Mononuclear cell (primary cell): ENCODE measurements at places on chromosomes 4 and X. TPM values are rescaled to one million over a fixed set of nuclear protein-coding genes. Genes with fewer than 3 reads are reported as not detected.

NDP gene
- not detected for total RNA-seq

NUDT11 gene
- total RNA-seq, result 1.6 TPM

MAGEH1 gene
- 21.3 TPM for total RNA-seq

PCSK1N gene
- 3.3 TPM for total RNA-seq

AMER1 gene
- total RNA-seq, result 3.1 TPM

IRF2 gene
- total RNA-seq, result 13.1 TPM

RTL9 gene
- not detected for total RNA-seq

TLR10 gene
- 2.5 TPM for total RNA-seq

RTL3 gene
- not detected for total RNA-seq

COX7B2 gene
- not detected for total RNA-seq

ARR3 gene
- total RNA-seq, result not detected

MAGEA2B gene
- total RNA-seq, result 0.10 TPM

SLC6A14 gene
- not detected for total RNA-seq

RAB40A gene
- total RNA-seq, result not detected
